ACHN (cell line): ENCODE measurements at places on chromosomes 2 and 18.

DNA sequence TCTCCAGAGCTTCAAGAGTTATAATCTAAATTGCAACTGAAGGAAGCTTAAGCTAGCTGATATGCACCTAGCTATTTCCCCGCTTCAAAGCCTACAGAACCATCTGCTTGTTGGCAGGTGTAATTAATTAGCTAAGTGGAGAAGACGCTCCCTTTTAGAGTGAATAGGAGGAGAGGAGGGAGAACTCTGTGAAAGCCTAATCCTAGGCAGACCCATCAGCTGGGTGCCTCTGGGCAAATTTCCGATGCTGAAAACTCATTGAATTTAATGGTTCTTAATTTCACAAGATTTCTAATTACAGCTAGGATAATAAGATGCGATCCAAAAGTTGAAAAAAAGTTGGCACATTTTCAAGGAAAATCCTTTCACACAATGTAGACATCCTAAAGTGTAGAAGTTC lies 735.9 kb downstream of the ERBB4 start:
- DNase-seq: no peak

DNA sequence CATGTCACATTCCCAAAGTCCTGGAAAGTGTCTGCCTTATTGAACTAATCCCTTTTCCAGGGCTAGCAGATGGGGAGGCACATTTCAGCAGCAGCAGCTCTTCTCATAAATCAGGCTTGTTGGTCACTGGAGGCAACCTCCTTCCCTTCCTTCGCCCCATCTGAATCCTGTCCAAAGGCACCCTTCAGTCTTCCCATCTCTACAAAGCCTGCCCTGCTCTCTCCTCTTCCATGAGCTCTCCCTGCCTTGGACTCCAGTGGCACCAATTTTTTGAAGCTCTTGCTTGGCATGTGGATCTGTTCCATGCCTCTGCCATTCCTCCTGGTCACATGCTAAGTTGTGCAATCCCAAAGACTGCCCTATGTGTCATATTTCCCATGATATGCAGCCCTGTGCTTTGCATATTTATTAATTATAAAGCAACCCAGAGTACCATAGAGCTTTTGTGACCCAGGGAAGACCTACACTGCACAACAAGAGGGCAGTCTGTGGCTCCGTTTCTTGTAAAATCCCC lies 70.3 kb downstream of the ANTXR1 start:
- no peak for DNase-seq

- DNase-seq: no peak
Observed at GRCh38 chr2:111200333-111200881, 79.7 kb downstream of the BCL2L11 start.

GRCh38 chr18:67916097-67916496 lies 399.6 kb upstream of the DSEL start:
- no peak for DNase-seq

GRCh38 chr2:207115715-207116364 lies 49.9 kb downstream of the KLF7 start:
- DNase-seq: no peak

DNA sequence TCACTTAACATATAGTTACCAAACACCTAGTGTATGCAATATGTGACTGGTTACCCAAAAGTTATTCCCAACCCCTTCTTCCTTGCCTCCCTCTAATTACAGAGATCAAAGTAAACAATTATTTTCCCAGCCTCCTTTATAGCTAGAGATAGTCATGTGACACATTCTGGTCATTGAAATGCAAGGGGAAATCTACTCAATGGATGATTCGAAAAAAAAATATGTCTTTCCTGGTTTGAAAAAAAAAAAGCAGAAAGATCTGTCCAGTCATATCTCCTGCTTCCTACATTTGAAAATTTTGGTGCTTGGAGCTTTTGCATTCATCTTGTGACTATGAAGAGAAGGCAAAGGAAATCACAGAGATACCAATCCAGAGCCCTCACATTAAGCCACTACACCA lies 27.6 kb upstream of the UGP2 start:
- peak; percentile 33 for DNase-seq

DNA sequence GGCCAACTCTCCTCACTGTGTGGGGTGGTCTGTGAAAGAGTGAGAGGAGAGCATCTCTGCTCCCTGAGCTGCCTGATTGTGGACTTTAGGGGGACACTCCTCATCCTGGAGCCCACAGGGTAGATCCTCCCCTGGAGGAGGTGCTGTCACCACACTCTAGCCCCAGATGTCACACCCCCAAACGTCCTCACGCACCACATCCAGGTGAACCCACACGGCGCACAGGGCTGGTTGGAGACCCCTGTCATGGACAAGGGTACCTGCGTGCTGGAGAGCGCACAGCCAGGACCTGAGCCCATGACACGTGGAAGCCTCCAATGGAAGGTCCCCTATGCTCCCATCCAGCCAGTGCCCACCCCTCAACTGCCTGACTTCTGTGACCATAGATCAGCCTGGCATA lies 10.5 kb downstream of the AGXT start:
- DNase-seq: no peak

DNA sequence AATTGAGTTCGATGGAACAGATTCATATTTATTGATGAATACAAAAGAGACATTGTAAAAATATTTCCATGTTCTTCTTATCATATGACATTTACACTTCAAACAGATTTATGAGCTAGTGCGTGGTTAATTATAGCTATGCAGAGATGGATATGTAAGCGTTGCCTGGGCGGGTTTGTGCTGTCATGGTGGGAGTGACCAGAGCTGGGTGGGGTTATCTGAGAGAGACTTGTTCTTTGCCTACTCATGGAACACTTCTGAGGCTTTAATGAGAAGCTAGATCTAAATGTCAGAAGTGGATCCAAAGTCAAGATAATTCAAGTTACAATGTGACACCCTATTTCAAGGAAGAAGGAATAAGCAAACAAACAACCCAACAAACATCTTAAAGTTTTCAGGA lies 162.3 kb upstream of the ZEB2 start:
- no peak for DNase-seq

GRCh38 chr2:20622731-20623130 lies 28.2 kb downstream of the HS1BP3 start:
- DNase-seq: no peak

GRCh38 chr2:91974401-91975129 lies 2896.7 kb upstream of the TEKT4 start:
- no peak for DNase-seq

DNA sequence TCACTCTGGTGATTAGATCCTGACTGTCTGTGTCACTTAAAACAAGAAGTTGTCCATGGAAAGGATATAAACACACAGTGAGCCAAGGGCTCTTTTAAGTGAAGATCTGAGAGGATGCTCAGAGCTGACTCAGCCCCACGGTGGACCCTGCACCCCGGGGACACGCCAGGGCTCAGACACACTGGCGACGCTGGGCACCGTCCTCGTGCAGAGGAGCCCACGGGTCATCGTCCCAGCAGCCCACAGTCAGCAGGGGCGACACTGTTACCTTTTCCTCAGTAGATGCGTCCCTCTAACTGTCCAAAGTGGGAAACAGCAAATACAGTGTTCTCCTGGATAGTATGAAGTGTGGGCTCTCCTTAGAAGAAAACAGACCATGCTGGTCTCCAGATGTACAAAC lies 225.6 kb downstream of the HDAC4 start:
- no peak for DNase-seq

DNA sequence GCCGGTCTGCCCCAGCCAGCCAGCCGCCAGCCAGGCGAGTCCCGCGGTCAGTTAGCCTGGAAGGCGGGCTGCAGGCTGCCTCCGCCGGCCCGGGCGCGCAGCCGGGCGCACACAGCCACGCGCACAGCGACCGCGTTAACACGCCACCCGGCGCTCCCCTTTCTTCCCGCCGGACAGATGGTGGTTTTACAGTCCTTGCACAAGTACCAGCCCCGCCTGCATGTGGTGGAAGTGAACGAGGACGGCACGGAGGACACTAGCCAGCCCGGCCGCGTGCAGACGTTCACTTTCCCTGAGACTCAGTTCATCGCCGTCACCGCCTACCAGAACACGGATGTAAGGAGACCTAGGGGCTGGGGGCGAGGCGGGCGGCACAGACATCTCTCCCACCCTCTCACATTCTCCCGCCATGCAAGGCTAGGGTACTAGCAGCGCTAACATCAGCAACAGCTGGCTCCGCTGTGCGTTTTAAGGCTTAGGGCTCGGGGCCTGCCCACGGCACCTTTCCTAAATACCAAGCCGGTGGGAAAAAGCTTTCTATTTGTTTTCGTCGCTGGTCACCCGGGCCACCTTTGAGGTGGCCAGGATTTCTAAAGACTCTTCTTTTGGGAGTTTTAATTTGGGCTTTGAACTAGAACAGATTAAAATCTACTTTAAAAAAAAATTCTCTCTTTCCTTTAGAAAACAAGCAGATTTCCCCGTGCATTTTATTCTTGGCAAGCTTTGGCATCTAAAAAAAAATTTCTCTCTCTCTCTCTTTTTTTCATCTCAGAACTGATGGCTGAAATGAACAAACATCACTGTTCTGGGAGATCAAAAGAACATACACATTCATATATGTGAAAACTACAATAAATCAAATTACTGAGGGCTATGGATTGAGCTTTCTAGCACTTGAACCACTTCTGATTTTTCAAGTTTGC lies 2.9 kb downstream of the TBR1 start:
- DNase-seq: no peak

- DNase-seq: no peak
Observed at GRCh38 chr2:39153312-39153711, 32.5 kb upstream of the SOS1 start.

DNA sequence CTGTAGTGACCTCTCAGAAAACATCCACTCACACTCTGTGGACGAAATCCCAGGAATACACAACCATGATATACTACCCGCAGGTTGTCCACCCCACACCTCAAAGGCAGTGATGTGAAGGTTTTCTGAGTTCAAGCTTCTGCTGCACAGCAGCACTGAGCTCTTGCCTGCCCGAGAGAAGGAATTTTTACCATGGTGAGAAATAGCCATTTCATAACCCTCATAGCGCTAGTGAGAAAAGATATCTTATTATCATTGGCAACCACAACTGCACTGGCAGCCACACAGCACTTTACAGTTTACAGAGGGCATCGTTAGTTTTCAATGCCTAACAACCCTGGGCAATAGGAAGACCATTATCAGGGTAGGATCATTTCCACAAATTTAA lies 36.9 kb downstream of the NAPG start:
- DNase-seq: no peak

GRCh38 chr2:218891275-218892135 lies 10.9 kb downstream of the WNT10A start:
- no peak for DNase-seq
